Fibroblast of villous mesenchyme (primary cell): ENCODE measurements at places on chromosomes 12 and 14. TPM values are rescaled to one million over a fixed set of nuclear protein-coding genes. Genes with fewer than 3 reads are reported as not detected.

RNASE4 gene
- 6.9 and 7.4 TPM in 2 replicates for total RNA-seq

CLEC6A gene
- not detected in 2 replicates for total RNA-seq

HHIPL1 gene
- 3.9 TPM in 2 replicates for total RNA-seq

RDH16 gene
- total RNA-seq = under 0.01 TPM in 2 replicates

COCH gene
- total RNA-seq = under 0.01 and 9.0 TPM in 2 replicates

MRPL52 gene
- 58.3 and 82.5 TPM in 2 replicates for total RNA-seq

RAD51AP1 gene
- 9.3 and 18.1 TPM in 2 replicates for total RNA-seq

PLXNC1 gene
- 0.86 and 0.97 TPM in 2 replicates for total RNA-seq

CCDC196 gene
- total RNA-seq = not detected in 2 replicates

SCNN1A gene
- under 0.01 and 0.32 TPM in 2 replicates for total RNA-seq

INHBE gene
- 1.7 and 4.5 TPM in 2 replicates for total RNA-seq

GRCh38 chr14:58288106-58288792, 10.1 kb upstream of the ARID4A start:
- no peak for DNase-seq

- DNase-seq = no peak
Measured at GRCh38 chr12:82474798-82475184, 116.5 kb downstream of the METTL25 start.

- DNase-seq = peak; percentile 69
Measured at GRCh38 chr14:58876608-58877007, 238.8 kb downstream of the DACT1 start.

- no peak for DNase-seq
Measured at GRCh38 chr12:124380796-124381455, 86.0 kb downstream of the RFLNA start.

- no peak for DNase-seq
Measured at GRCh38 chr12:98741196-98741555, 96.1 kb downstream of the APAF1 start.

DNA sequence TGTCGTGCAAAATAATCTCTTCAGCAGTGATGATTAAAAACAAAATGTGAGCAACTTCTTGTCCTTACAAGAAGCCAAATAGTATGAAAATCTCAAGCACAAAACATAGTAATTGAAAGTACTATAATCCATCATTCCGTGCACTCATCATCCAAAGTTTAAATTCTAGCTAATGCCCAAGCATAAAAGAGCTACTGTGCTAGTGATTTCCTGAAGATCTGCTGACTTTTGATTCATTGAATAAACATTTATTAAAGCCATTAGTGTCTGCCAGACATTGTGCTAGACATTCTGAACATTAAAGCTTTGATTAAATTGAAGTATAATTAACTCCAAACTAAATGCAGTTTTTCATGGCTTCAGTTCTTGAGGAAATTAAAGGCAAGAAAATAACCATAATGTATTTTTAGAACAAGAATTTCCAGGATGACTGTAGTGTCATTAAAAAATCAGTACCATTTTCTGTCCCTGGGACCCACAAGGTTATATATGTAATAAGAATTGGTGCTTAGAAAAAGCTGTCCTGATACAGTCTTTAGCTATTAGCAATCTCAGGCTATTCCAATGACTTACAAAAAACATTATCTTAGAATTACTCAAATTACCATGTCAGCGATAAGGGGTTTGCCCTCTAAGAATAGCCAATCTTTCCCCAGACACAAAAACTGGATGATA, 71.7 kb downstream of the CMAS start:
- no peak for DNase-seq

DNA sequence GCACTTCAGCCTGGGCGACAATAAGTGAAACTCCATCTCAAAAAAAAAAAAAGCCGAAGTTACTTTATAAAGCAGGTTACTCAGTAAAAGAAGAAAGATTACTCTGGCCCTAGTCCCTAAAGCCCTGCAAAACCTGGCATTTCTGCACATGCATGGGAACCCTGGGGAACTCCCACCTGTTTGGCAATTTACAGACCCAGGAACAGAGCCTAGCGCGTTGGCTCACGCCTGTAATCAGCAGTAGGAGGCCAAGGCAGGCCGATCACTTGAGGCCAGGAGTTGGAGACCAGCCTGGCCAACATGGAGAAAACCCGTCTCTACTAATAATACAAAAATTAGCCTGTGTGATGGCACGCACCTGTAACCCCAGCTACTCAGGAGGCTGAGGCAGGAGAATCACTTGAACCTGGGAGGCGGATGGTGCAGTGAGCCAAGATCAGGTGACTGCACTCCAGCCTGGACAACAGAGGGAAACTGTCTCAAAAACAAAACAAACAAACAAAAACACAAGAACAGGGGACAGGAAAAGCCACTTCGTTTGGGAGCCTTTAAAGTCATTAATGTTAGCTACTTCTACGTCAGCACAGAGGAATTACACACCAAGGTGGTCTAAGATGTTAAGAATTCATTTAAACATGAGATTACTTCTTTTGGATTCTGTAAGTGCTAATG, 34.1 kb upstream of the SPTSSA start:
- peak; percentile 33 for DNase-seq

DNA sequence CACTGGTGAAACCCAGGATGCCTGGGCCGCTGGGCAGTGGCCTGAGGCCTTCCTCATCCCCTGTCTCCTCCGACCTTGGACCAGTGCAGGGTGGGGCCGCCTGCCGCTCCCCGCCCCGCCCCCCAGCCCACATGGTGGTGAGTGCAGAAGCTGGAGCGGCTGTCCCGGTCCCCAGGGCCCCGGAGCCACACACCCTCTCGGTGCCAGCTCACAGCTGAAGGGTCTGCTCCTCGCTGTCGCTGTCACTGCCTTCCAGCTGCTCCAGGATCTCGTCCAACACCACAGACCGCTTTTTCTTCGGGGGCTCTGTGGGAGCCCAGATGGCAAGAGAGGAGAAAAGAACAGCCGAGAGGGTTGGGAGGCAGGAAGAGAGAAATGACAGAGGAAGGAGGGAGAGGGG, 143.1 kb downstream of the RBM19 start:
- no peak for DNase-seq

DNA sequence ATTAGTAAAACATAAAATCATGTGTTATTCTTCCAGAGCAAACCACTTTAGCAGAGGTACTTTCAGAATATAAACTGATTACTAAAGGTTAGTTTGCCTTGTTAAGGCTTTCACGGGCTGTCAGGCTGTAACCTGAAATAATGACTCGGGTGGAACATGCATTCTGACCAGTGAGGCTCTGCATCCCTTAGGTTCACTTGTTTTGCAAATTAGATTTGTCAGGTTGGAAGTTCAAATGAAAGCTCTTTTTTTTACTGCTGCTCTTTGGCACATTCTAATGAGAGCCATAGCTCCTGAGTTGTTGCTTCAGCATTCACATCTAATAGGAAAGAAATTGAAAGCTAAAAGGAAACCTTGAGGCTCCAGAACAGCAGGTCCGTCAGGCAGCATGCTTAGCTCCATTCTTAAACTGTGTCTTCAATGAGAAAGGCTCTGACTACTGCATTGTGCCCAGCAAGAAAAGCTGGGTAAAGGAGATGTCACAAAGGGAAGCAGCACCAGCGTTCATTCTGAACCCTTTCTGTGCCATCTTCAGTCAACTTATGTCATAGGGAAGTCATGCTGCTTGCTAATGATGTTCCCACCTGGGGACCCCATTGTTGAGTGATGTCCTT, 445.5 kb upstream of the FBXO33 start:
- no peak for DNase-seq

- DNase-seq = no peak
Measured at GRCh38 chr12:67052981-67053380, 216.2 kb upstream of the CAND1 start.

DNA sequence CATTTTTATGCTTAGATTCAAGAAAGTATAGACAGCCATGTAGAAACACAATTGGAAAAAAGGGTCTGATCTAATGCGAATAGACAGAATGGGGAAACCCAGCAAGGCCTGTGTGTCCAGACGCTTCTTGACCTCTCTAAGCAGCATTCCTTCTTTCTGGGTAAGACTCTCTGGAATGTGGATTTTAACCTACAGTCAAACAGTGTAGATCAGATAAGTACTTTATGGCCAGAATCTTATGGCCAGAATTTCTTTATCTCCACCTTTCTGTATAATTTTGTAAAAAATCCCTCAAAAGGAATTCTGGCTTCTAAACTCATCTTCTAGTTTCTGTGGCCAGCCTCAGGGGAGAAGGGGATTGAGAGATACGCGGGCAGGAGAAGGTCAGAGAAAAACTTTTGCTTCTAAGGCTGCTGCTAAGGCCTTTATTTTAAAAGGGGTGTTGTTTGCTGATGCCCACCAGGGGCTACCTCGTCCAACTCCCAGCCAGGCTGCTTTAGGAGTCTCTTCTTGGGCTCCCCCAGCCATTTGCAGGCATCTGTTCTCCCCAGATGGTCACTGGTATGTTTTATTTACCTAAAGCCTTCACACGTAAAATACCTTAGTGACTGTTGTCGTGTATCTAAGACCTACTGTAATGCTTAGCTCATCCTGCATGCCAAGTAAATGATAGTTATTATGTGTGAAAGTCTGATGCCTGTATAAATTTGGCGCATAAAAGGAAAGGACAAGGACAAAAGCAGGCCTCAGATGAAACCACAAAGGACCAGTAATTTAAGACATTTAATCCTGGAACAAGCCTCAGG, 68.4 kb downstream of the ANO6 start:
- peak; percentile 85 for DNase-seq

DNA sequence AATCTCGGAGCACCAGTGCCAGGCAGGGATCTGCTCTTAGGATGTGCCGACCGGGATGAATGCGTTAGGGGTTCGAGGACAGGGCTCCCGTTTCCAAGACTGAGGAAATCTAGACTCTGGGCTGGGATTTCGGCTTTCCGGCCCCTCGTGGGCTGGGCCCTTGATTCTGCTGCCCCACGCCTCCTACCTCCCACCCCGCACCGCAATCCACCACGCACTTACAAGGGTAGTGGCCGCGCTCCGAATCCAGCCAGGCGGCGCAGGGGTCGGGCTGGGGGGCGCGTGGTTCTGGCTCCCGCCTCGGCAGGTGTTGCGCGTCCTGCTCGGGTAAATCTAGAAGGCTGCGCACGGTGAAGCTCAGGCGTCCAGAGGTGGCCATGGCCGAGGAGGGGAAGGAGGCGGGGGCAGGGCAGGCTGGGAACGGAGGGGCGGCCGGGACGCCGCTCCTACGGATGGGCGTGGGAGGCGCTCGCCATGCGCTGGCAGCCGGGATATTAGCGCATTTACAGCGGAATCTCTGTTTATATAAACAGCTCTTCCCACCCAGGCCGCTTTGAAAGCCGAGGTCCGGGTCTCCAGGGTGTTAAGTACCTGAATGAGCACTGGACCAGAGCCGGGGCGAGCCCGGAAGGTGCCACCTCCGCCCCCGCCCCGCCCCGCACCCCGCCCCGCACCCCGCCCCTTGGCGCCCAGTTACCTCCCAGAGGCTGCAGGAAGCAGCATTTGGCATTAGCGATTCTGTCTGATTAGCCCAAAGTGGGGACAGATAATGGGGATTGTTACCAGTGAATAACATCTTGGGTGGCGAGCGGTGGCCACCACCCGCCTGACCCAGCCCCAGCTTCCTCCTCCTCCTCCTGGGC, at the start of gene NKX2-8:
Gene NKX2-8 (minus strand): TSS at position 604 of the 863 bp plus-strand sequence. CDS start 225 bp downstream, at position 379.
- no peak for DNase-seq

- no peak for DNase-seq
Measured at GRCh38 chr14:95379634-95380033, 59.9 kb upstream of the CLMN start.

- DNase-seq = no peak
Measured at GRCh38 chr14:103696070-103696402, 19.2 kb downstream of the XRCC3 start.

- peak; percentile 87 for DNase-seq
Measured at GRCh38 chr14:23121361-23121771, 2.3 kb upstream of the CEBPE start.

GRCh38 chr14:106790189-106791036, 1264.0 kb downstream of the TMEM121 start:
- no peak for DNase-seq
